ENCODE measurements at places on chromosomes 5 and 9.
A peak's percentile ranks its signal among the peaks of the same experiment; 100 is the strongest.

DNA sequence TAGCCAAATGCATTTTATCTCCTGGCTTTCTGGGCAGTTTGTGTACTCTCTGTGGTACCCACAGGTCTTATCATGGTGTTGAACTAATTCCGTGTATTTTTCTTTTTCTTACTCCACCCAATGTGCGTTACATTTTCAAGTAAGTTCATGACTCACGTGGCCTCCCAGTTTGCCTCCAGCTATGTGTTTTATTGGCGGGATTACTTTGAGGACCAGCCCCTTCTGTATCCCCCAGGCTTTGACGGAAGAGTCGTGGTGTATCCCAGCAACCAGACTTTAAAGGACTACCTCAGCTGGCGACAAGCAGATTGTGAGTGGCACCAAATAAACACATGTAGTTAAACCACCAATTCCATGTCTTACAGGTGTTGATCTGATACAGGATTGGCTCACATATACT is 3.2 kb downstream of the THG1L start:
- DNase-seq = no peak

- DNase-seq = no peak
Observed at GRCh38 chr5:169997798-169998197, 17.5 kb upstream of the INSYN2B start.

DNA sequence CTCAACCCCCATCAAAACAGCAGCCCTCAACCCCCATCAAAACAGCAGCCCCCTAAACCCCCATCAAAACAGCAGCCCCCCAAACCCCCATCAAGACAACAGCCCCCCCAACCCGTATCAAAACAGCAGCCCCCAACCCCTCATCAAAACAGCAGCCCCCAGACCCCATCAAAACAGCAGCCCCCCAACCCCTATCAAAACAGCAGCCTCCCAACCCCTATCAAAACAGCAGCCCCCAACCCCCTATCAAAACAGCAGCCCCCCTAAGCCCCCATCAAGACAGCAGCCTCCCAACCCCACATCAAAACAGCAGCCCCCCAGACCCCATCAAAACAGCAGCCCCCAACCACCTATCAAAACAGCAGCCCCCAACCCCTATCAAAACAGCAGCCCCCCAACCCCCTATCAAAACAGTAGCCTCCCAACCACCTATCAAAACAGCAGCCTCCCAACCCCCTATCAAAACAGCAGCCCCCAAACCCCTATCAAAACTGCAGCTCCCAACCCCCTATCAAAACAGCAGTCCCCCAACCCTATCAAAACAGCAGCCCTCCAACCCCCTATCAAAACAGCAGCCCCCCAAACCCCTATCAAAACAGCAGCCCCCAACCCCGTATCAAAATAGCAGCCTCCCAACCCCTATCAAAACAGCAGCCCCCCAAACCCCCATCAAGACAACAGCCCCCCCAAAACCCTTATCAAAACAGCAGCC is 1.2 kb downstream of the TPPP start:
- no peak for DNase-seq

GRCh38 chr5:164013077-164013670 is 507.8 kb downstream of the MAT2B start:
- DNase-seq = peak; percentile 75

GRCh38 chr5:78404682-78405293 is 44.4 kb downstream of the SCAMP1 start:
- DNase-seq = no peak
